ENCODE measurements at places on chromosomes 6 and 20.
A peak's percentile ranks its signal among the peaks of the same experiment; 100 is the strongest.

GRCh38 chr6:46998436-46999017 is 43.6 kb downstream of the ADGRF1 start:
- DNase-seq = no peak

- no peak for DNase-seq
These were observed 128.8 kb upstream of the SIM1 start for GRCh38 chr6:100593522-100593921.

DNA sequence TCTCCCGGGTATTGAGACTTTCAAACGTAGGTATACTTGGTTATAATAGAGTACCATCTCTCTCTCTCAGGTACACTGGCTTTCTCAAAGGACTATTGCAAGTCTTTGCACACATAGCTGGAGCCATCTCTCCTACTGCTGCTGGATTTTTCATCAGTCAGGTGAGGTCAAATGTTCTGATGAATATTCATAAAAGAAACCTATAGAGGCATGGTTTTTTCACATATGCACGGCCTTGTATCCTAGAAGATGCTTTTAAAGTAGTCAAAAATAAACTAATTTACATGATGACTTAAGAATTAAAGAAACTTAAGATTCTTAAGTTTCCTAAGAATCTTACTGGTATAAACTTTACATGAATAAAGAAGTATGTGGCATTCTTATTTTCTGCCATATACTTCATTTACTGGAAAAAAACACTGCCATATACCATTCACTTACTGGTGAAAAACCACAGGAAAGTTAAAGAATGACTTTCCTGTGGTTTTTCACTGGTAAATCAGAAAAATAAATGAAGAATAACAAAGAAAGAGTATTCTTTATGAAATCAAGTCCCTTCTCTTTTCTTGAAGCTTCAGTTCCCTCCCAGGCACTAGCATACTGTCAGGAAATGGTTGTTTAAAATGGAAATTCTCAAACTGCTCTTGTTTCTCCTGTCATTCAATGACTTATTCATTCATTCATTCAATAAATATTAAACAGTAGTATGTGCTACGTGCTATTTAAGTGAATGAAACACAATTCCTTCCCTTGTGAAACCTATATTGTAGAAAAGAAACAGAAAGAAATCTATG is 23.5 kb downstream of the SLC17A4 start:
- DNase-seq = no peak

- DNase-seq = no peak
These were observed 20.2 kb upstream of the FHL5 start for GRCh38 chr6:96542702-96543101.

- DNase-seq = peak; percentile 6
These were observed 804 bp downstream of the C6orf141 start for GRCh38 chr6:49551078-49551865.

DNA sequence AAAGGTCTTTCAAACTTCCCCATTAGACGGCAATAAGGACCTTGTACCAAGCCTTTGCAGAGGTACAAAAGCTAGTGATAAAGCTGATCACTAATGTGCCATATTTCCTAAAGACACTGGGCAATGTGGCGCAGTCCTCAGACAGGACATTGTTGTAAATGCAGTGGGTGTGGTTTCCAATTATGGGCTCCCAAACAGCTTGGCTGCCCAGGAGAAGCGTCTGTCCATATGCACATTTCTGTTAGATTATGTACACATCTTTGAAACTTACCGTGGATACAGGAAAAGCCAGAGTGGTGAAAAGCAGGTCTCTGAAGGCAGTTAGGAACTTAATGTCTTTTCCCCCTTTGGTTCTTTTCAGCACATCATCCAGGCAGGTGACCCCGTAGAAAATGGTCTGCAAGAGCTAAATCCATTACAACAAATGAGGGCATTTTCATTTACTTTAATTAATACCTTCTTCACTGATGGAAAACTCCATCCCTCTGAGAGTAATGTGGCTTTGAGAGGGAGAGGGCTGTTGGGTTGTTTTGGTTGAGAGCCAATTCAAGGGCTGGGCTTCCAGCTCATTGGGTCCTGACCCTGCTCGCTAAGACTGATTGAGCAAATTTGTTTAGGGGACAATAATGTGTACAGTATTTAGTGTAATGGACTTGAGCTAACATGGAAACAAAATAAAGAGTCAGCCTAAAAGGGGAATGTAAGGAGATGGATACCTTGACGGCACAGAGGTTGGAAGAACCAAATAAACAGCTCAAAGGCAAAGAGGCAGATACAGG is 10.4 kb downstream of the ADTRP start:
- DNase-seq = no peak

DNA sequence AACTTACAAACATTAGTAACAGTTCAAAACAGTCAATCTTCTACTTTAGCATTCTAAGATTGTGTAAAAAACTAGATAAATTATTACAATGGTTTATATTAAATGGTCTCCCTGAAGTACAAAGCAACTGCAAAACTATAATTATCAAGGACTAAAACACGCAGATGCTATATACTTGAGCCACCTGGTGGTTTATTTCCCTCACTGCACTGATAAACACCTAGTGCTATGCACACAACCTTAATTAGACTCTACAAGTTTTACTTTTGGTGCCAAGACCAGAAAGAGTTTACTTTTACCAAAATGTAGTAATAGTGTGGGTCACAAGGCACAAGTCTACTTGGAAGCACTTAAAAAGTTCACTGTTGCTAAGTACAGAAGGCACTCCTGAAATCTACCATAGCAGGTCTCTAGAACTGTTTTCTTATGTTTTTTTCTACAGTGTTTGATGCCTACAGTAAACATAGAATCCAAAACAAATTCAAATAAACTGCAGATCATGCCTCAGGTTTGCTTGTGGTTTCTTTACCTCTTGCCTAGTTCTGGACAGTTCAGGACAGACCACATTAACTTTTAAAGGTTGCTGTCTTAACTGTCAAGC is 49.2 kb downstream of the GMDS start:
- DNase-seq = no peak

GRCh38 chr6:5078121-5078669 is 6.9 kb upstream of the PPP1R3G start:
- DNase-seq = no peak
